ENCODE measurements at places on chromosomes 13 and 19. TPM values are rescaled to one million over a fixed set of nuclear protein-coding genes. Genes with fewer than 3 reads are reported as not detected.

DNA sequence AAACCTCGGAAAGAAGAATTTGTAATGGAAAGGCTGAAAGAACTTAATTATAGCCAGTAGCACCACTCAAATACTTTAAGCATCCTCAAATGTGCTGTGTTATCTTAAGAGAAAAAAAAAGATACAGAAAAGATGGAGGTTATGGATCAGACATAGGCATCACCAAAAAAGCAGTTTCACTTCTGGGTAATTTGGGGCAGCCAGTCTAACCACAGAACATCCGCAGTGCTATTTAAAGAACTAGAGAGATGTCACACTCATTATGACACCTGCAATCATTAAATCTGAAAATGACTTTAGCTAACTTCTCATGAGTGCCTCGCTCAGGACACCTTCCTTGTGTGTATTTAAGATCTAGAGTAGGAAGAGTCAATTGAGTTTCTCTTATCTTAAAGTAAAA is 211.8 kb downstream of the RBM26 start:
- DNase-seq: no peak

DNA sequence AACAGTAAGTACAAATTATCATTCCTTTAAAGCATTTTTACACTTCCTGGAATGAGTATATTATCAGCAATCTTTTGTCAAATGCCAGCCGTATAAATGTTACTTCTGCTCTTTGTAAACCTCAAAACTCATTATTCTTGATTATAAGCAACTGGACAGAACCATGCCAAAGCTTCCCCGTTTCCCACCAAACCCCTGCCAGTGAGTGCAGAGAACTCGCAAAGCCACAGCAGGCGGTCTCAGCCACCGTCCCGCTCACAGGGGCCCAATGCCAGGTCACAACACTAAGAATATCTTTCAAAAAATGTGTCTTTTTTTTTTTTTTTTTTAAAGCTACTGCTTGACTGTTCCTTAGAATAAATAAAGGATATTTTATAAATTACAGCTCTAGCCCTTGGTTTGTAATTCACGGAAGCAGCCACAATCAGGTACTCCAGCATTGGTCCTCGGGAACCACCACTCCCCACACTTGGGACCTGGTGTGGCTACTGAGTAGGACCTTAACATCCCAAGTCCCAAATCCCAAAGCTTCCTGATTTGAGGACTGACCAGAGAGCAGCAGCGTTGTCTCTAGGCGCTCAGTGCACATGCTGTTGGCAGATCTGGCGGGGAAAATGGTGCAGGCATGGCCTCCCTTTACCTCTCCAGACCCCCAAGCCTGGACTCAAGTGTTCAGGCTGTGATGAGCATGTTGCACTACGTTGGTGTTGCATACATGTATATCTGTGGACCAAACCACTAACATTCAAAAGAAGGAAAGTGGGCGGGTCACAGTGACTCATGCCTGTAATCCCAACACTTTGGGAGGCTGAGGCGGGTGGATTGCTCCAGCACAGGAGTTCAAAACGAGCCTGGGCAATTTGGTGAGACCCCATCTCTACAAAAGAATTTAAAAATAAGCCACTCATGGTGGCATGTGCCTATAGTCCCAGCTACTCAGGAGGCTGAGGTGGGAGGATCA is 19.0 kb downstream of the KCTD15 start:
- DNase-seq: no peak

DNA sequence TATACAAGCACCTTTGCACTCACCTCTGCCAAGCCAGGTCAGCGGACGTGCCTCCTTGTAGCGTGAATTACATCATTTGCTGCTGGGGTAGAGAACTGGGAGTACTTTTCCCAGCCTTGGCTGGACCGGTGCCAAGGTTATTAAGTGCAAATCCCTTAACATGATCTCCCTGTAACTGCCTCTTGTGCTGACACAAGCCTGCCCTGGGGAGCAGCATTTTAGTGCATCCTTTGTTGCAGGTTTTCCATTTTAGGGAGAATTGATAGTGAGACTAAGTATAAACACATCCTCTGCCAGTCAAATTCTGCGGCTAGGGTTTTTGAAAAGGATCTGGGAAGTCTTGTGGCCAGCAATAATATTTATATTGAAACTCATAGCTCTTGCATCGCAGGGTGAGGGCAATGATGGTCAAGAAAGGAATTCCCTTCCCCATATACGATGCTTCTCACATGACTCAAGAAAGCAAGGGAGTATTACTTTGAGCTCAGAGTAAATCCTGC is 32.7 kb upstream of the DCLK1 start:
- peak; percentile 21 for DNase-seq

- DNase-seq: no peak
Measured at GRCh38 chr19:33443638-33444561, 70.4 kb downstream of the CEBPG start.

- peak; percentile 33 for DNase-seq
Measured at GRCh38 chr19:20660473-20661140, 764 bp downstream of the ZNF626 start.

DNA sequence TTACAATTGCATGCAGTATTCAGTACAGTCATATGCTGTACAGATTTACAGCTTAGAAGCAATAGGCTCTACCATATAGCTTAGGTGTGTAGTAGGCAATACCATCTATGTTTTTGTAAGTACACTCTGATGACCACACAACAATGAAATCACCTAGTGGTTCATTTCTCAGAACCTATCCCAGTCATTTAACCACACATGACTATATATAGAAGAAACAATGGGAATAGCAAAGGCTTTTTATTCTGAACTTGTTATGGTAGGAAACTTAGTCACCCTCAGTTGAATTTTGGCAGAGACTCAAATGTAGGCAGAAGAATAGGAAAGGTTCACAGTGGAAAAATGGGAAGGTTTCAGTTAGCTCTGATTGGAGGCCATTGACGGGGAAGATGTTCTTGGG is 1075.1 kb upstream of the MIR17HG start:
- DNase-seq: no peak

- no peak for DNase-seq
Measured at GRCh38 chr19:14694641-14695266, 4.9 kb downstream of the ZNF333 start.

GRCh38 chr13:93857126-93857525 is 622.4 kb downstream of the DCT start:
- no peak for DNase-seq

TJP3 gene
- 23.9 TPM for total RNA-seq

Data from GM23338 (cell line).